Hematopoietic multipotent progenitor cell treated with erythropoietin and hydrocortisone succinate and interleukin-3 and kit ligand, for 8 days (in vitro differentiated cells): ENCODE measurements at places on chromosomes 2 and 18.

DNA sequence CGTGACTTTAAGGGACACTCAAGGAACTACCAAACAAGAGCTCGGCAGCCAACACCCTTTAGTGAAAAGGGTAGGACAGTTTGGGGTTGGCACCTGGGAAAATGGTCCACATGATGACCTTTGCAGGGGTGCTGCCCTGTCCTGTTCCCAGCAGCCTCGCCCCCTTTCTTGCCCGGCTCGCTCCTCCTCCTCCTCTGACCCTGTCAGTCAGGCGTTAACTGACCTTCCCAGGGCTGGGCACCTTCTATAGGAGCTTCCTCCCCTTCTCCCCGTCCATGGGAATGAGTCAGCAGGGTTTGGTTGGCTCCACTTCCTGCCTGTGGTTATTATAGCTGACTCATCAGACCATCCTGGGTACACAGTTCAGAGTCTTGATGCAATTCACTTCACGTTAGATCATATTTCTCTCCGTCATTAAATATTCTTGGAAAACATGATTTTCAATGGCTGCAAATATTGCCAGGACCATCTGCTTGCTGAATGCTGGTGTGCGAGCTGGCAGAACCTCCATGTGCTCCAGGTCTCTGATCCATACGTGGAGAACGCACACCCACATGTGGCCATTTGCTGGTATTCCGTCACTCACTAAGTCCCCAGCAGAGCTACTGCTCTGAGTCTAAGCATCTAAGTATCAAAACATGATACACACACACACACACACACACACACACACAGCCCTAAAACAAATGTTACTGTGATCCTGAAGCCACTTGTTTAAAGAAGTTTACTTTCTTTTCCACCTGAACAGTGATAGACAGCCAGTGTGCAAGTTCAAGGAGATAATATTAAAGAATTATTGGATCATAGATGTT lies 185.0 kb downstream of the ANAPC1 start:
- peak; percentile 97 for DNase-seq

DNA sequence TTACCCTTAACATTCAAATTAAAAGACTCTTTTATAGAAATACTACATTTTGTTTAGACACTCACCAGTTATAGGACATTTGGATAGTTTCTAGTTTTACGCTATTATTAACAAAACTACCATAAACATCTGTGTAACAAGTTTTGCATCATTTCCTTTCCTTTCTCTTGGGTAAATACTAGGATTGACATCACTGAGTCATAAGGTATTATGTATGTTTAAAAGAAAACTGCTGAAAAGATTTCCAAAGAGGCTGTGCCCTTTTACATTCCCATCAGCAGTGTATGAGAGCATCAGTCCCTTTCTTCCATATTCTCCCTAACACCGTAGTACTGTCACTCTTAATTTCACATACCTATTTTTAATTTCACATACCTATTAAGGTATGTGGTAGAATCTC lies 130.6 kb downstream of the USP34 start:
- no peak for DNase-seq

- no peak for DNase-seq
Measured at GRCh38 chr2:128172191-128172590, 81.2 kb downstream of the UGGT1 start.

DNA sequence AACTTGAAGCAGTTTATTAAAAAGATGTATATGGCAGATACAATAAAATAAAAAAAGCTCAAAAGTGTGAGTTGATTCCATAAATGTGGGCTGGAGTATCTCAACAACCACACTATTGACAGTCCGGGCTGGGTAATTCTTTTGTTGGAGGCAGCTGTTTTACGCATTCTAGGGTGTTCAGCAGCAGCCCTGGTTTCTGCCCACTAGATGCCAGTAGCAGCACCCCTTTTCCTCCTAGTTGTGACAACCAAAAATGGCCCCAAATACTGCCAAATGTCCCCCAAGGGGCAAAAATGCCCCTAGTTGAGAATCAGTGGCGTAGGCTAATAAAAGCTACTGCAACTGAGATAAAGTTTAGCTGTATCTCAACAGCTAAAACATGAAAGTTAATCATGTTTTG lies 44.8 kb downstream of the CHMP3 start:
- peak; percentile 54 for DNase-seq

DNA sequence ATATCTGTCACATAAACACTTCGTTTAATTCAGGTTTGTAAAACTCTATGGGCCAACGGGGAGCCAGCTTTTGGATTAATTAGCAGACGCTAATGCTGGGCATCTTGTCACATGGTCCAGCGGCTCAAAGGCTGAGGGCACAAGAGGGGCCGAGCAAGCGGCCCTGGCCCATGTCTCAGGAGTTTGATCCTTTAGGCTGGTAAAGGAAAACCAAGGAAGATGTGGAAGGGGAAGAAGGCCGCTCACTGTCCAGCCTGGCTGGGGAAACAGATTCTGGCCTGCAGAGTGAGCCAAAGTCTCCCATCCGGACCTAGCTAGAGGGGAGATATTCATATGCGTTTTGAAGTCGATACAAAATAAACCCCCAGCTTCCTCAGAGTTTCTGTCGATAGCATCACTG lies 248.6 kb upstream of the SIX2 start:
- DNase-seq: no peak

GRCh38 chr2:133748007-133748700 lies 179.9 kb upstream of the NCKAP5 start:
- DNase-seq: no peak

DNA sequence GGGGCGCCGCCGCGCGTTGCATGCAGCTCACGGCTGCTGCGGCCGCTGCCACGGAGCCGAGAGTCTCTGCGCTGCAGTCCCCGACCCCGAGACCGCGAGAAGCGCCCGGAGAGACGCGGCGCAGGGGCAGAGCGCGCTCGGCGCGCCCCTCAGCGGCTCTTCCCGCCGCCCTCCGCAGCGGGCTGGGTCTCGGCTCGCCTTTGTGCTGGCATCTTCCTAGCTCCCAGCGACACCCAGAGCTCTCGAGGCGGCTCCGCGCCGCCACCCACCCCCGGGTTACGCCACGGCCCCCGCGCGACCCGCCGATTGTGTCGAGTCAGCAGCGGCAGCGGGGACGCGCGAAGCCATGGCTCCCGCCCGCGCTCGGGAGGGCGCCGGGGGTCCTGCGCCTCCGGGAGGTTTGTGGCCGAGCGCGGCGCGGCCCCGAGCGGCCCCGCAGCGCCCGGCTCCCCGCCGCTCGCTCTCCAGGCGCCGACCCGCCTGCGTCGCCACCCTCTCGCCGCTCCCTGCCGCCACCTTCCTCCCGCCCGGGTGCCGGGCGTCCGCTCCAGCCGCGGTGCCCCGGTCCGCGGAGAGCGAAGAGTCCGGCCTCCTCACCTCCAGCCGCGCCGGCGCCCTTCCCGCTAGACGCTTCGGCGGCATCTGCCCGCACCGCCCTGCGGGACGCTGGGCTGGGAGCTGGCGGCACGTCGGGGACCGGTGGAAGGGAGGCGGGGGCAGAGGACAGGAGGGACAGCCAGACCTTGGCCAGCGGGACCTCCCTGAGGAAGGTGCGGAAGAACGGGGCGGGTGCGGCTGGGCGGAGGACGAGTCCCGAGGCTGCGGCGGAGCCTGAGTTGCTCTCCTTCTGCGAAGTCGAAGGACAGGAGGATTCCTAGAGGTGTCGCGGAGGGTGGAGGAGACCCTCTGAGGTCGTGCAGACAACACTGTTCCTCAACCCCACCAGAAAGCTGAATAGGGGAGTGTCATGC lies 46.3 kb upstream of the CCDC150 start:
- DNase-seq: no peak

DNA sequence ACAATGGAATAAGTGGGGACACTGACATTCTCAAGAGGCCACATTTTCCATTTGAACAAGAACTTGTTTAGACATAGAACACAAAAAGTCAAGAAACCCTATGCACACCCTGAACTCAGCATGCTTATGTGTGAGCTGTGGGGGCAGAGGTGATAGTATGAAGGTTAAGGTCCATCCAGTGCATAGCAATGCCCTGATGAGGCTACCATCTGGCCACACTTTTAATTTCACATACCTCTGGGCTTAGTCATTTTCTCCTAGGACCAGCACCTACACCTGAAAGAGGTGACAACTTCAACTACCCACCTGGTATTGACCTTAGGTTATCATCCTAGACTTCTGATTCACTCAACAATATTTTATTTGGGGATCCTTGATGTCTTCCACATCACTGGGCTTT lies 139.8 kb downstream of the PIK3C3 start:
- DNase-seq: no peak

DNA sequence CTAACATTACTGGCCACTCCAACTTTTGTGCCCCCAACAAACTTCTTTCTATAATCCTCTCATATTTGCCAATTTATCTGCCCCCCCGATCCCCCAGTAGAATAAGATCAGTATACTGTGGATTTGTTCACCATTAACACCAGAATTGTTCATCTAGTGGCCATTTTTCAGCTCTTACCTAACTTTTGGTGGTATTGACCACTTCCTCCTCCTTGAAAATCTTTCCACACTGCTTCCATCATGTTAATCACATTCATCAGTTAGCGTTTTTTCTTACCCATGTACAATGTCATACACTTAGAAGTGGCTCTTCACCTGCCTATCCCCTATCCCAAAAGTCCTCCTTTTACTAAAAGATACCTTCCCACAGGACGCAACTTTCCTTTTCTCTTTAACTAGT lies 6.1 kb downstream of the IMPACT start:
- no peak for DNase-seq

DNA sequence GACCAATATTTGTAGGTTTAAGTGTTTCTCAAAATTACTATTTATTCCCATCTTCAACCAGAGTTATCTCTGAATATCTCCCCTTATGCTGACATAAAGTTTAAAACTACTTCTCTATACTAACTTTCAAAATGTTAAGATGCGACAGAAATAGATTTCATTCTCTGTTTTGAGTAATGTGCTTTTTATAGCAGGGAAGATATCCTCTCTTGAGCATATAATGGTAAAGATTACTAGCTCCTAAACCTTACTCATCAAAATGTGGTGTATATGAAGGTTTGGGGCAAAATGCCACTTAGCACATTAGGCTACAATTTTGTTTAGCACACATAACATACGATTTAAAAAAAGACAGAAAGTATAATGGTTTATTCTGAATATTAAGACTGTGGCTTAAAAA lies 54.4 kb downstream of the CWC22 start:
- DNase-seq: no peak
